ENCODE measurements at places on chromosomes 7 and 10.

DNA sequence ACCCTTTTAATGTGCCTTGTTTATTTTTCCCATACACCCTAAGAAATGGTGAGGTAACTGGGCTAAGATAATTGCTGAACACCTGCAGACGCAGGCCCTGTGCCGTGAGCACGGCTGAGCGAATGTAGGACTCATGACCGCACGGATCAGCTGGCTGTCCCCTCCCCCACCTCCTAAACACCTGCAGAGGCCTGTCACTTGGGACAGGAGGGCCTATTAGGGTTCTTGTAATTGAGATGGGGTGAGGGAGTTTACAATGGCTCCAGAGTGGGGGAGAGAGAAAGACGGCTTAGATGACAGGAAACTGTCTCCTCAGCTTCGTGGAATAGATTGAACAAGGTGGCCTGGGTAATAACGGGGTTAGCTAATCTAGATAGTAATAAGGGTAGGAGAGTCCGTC is 291.7 kb upstream of the HABP2 start:
- DNase-seq: no peak

DNA sequence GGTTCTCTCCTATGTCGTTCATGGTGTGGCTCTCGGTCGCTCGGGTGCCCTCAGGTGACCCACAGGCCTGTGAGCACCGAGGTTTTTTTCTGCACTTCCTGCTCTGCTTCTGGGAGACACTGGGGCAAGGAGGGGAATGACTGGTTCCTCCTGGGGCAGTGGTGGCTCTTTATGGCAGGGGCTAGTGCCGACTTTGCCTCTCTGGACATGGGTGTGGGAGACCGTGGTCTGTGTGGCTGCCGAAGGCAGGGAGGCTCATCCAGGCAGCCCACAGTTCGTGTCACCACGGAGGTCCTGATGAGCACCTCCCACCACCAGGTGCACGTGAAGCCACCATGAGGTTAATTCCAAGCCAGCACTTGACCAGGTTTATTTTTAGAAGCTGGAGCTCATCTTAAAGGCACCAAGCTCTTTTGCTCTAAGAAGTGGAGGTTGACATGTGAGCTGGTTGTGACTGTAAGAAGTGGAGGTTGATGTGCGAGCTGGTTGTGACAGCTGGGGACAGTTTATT is 24.7 kb upstream of the DPYSL4 start:
- DNase-seq: no peak

GRCh38 chr7:25949736-25950487 is 202.1 kb upstream of the NFE2L3 start:
- DNase-seq: no peak

GRCh38 chr10:47456079-47456785 is 27.7 kb downstream of the ANXA8 start:
- peak; percentile 49 for DNase-seq

DNA sequence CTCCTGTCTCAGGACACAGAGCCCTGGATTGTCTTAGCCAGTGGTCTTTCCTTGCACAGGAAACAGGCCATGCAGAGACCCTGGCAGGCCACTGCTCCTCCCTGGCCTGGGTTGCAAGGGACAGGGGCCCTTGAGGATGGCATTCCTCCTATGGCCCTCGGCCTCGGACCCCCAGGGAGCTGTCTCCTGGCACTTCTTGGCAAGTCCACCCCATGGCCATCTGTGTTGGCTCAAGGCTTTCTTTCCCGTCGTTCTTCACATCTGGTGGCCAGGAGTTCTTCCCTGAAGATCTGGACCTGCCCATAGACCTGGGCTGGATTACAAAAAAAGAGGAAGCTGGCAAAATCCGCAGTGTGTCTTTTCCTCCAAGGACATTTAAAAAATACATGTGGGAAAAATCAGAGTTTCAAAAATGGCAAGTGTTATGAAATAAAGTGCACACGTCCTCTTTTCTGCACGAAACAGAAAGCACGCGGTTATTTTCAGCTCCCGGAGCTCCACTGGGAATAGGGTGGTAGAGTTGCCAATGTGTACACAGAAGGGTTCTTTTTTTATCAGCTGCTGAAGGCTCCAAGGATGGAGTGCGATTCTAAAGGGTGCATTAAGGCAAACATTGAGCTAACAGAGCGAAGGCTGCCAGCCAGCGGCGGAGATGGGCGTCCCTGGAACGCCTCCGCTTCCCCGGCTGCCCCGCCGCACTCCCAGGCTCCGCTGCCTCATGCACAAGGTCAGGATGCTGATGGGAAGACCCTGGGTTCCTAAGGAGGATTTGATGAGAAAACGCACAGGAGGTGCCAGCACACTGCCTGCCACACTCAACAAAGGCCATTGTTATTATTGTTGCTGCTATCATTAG is 62.8 kb upstream of the FAM20C start:
- DNase-seq: no peak

DNA sequence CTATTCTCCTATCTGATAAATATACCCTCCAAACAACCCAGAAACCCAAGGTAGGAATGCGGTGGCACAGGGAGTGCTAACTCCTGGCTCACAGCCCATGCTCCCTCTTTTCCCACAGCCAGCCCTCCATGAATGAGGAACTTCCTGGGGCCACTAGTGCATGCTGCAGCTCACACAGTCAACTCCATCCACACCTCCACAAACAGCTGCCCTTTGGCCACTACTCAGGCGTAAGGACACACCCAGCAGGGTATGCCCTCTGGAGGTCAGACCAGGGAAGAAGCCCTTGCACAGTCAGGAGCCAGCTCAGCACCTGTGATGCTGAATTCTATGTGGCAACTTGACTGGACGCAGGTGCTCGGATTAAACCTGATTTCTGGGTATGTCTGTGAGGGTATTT is 85.2 kb upstream of the PIK3CG start:
- DNase-seq: no peak
